Activated T-cell treated with anti-CD3 and anti-CD28 coated beads for 48 hours (primary cell): ENCODE measurements at places on chromosomes 4 and X.
A peak's percentile ranks its signal among the peaks of the same experiment; 100 is the strongest.

GRCh38 chr4:53465281-53465680, 87.8 kb downstream of the FIP1L1 start:
- DNase-seq = no peak

- no peak for DNase-seq
Measured at GRCh38 chr4:38366997-38367396, 297.0 kb upstream of the KLF3 start.

DNA sequence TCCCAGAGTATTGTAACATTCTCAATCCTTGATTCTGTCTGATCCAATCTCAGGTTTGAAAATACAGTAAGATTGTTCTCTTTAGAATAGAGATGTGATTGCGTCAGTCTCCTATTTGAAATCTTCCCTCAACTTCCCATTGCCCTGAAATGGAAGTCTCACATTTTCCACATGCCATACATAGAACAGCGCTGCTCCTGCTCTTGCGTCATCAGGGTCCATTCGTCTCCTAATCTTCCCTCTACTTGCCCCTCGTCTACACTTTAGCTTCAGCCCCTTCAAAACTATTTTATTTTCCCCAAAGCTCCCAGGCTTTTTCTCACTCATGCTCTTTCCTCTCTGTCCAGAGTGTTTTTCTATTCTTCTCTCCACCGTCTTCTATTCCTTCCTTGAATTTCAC, 301.7 kb upstream of the MAGEB2 start:
- no peak for DNase-seq

DNA sequence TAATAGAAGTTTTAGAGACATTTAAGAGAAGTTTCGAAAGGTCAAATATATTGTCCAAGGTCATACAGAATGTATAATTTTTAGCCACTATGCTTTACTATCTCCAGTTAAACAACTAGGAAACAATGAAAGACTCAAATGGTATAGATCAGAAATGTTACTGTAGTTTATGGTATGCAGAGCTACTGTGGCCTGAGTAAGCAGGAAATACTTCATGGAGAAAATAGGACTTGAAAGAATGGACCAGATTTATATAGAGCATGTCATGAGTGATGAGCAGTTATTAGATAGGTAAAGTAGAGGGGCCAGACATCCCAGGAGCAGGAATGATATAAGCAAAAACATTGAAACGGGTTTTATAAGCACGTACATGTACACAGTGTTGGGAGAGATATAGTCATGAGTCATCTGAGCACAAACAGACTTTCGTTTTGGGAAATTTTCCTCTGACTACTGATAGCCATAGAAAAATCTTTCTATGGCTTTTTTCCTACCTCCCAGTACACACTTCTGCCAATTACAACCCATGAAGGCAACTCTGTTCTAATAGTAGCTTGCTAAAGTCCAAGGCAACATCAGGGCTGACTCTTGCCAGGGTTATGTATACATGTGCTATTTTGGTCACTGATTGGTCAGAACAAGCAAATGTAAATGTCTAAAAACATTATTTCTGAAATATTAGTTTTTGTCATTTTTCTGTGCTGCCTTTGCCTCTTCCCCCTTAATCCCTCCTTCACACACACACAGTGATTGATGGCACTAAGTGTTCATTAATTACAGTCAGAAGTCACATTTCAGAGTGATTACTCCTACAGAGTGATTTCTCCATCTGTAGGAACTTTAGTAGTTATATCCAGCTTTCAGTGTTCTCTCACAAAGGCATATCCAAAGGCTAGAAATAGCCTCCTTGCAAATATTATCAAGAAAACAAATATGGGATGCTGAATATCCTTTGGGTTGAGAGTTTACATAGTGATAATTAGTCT, 198.7 kb downstream of the ENOX2 start:
- no peak for DNase-seq

- no peak for DNase-seq
Measured at GRCh38 chrX:68808686-68809357, 20.0 kb upstream of the EFNB1 start.

DNA sequence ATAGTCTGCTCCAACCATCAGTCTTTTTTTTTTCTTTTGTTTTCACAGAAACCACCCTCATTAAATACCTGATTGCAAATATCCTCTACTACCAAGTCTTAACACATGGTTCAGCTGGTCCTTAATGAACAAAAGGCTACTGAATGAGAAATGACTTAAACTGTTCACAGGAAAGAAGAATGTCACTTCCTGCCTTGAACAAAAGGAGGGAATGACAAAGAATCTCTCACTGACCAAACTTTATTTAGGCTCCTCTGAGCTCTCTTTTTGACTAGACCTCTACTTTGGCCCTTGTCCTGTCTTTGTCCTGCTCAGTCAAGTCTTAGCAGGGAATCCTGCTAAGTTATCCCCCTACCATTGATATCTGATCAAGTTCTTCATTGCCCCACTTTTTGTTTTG, 31.8 kb upstream of the GJB1 start:
- DNase-seq = no peak

DNA sequence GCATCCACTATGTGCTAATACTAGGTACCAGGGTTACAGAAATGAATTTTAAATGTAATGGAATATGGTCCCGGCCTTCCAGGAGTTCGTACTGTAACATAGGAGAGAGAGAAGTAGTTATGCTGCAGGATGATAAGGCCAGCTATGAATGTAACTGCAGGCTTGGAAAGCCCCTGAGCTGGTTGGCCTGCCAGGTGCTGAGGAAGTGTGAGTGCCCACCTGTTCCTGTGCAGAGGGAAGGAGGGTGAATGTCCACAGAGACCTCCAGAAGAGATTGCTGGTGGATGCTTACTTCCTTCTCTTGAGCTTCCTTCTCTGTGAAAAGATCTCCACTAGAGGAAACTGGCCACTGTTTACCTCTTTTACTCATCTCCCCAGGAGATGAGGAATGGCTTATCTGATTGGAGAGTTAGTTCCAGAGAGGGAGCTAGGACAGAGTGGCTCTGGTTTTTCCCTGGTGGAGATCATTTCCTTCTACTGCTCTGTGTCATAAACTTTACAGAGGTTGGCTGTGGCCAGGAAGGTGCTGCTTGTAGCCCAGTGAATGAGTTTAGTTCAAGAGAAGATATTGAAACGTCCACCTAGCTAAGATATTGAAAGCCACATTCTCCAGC, 114.0 kb upstream of the LNX1 start:
- DNase-seq = no peak

DNA sequence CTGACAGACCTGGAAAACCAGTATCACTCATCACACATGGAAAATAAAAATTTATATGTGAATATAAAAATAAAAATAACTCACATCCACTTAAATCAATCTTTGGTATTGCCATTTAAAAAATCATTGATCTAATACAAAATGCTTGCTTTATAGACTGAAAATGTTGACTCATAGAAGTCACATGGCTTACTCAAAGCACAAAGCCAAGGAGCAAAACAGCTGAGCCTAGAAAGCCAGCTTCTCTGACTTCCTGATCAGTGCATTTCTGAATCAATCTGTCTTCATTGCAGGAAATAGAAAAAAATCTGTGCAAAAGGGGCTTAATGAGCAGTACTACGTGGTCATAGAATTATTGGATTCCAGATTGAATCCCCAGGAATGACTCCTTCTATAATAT, 176.9 kb upstream of the HS3ST1 start:
- no peak for DNase-seq

GRCh38 chr4:76058302-76058701, 16.2 kb upstream of the ART3 start:
- no peak for DNase-seq

DNA sequence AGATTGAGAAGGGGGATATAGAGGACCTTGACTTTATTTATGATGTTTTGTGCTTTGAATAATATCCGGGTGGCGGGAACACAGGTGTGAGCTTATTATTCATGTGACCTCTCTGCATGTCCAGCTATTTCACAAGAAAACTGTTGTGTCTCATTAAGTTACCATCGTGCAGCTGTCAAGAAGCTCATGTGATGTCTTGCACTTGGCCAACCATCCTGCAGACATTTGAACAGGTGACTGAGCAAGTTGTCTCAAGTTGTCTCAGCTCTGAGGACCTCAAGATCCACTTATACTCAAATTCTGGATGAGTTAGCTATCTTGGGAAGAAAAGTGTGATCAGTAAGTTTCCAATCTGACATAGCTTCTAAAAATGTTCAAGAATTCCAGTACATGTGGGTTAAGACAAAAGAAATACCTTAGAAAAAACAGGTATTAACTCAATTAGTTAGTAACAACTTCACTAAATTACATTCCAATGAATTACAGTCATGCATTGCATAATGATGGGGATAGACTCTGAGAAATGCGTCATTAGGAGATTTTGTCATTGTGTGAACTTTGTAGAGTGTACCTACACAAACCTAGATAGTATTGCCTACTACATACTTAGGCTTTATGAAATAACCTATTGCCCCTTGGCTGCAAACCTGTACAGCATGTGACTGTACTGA, 462.2 kb downstream of the INPP4B start:
- DNase-seq = no peak

GRCh38 chrX:110173192-110174175, 144.4 kb downstream of the AMMECR1 start:
- no peak for DNase-seq

DNA sequence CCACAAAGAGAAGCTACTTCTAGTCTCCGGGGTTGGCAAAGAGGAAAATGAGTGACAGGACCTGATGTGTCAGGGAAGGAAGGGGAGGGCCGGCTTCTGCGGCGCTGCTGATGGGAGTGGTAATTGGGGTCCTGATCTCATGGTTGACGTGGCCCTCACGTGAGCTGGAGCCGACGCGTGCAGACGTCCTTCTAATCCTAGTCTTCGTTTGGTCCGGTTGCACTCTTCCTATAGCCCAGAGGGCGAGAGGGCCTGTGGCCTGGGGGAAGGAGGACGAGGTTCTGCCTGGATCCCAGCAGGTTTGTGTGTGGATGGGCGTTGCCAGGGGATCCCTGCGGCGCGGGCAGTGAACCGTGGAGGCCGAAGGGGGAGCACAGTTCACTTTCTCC, at the start of gene ARMCX1:
TSS of gene ARMCX1 (plus strand) at position 186 of the 389 bp plus-strand sequence. CDS start 2,384 bp downstream, outside the sequence.
- DNase-seq = peak; percentile 27

DNA sequence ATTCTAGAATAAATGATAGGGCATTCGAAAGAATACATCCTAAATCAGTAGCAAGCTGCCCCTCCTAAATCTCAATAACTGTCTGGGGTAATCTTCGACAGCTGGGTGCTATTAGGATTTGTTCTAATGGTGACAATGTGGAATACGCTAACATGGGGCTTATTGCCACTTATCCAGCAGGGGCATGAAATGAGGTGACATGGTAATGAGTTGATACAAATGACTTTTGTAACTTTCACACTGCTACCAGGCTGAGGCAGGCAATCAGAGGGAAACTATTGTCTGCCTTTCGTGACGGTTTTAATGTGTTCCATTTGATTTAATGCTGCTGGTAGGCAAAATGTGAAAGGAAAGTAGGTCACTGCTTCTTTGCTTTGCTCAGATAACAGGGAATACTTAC, 1047.4 kb upstream of the PABPC4L start:
- DNase-seq = no peak

DNA sequence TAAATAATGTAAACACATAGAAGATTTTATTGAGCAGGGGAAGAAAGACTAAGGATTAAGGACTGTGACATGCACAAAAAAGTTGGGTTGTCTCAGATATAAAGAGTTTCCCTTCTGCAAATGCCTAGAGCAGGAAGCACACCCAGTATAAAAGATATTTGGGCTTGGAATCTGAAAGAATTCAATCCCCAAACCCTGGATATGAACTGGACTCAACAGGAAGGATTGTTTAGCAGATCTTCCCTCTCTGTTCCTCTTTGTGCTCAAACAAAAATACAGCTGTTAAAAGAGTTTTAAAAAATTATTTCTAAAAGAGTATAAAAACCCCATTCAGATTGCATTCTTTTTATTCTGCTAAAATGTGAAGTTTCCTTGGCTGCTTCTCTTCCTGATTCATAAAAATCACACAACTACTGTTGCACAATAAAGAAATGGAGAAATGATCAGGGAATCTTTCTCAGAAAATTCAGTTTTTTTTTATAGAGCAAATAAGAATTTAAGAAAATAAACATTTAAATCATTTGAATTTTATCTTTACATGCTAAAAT, 71.4 kb downstream of the PDLIM5 start:
- DNase-seq = no peak

- no peak for DNase-seq
Measured at GRCh38 chr4:53935780-53936179, 128.6 kb downstream of the CHIC2 start.

DNA sequence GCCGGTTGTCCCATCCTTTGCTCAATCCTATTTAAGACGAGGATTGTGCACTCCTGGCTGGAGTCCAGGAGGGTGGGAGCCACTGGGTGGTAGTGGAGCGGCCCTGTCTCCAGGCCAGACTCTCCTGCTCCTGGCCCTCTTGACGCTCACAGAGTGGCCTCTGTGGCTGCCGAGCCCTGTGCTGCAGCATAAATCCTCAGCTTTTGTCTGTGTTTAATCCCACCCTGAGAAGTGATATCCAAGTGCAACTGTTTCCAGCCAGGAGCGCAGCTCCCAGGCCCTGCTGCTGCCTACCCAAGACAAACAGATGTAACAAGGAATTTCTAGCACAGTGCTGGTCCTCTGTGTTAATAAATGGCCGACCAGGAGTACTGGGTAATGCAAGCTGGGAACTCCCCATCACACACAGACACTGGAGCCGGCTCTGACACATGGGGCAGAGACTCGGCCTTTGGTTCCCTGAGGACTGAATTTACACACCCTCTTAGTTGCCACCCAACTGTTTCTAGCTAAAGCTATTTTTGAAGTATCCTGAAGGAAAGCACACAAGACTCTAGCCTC, 85.3 kb downstream of the GATB start:
- no peak for DNase-seq

DNA sequence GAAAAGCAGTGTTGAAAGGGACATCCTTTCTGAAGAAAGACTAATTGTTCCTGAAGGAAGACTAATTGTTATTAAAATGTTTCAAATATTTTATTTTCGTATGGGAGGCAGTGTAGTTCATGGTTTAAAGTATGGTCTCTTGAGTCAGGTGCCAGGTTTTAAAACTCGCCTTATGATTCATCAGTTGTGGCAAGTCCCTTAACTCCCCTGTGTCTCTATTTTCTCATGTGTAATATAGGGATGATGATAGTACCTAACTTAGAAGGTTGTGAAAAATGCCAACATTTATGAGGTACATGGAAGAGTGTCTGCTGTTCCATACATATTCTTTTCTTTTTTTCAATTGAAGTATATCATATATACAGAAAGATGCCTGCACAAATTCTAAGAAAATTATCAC, 414.2 kb upstream of the DIPK2B start:
- DNase-seq = no peak

DNA sequence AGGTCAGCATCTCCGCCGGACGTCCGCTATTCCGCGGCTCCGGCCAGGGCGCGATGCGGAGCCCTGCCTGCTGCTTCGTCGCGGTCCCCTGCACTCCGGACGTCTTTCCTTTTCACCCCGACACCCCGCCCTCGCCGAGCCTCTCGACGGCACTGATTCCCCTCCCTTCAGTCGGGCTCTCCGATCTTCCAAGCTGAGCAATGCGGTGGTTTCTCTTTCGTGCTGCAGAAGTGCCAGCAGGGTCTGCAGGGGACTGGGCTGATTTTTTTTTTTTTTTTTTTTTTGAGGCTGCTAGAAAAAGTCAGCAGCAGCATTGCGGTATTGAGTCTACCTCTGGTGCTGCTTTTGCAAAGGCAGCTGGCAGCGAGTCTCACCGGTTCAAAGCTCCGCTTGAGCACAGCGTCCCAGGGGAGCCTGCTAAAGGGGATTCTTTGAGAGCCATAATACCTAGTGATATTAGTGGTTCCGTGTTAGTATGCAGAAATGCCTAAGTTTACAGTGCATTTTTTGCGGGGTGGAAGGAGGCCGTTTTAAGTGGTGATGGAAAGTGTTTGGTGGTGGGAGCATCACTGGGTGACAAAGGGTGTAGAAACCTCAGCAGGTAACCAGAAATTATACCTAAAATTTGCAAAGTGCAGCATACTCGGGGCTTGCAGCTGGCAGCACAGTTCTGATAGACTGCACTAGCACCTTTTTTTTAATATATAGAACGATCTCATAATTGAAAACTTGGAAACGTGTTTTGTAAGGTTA, 969 bp downstream of the STIM2 start:
- DNase-seq = peak; percentile 65
